ENCODE measurements at places on chromosomes 7 and 10. TPM values are rescaled to one million over a fixed set of nuclear protein-coding genes. Genes with fewer than 3 reads are reported as not detected.

The PALD1 gene
- polyA plus RNA-seq: 3.9 TPM

The TCERG1L gene
- not detected for polyA plus RNA-seq

DNA sequence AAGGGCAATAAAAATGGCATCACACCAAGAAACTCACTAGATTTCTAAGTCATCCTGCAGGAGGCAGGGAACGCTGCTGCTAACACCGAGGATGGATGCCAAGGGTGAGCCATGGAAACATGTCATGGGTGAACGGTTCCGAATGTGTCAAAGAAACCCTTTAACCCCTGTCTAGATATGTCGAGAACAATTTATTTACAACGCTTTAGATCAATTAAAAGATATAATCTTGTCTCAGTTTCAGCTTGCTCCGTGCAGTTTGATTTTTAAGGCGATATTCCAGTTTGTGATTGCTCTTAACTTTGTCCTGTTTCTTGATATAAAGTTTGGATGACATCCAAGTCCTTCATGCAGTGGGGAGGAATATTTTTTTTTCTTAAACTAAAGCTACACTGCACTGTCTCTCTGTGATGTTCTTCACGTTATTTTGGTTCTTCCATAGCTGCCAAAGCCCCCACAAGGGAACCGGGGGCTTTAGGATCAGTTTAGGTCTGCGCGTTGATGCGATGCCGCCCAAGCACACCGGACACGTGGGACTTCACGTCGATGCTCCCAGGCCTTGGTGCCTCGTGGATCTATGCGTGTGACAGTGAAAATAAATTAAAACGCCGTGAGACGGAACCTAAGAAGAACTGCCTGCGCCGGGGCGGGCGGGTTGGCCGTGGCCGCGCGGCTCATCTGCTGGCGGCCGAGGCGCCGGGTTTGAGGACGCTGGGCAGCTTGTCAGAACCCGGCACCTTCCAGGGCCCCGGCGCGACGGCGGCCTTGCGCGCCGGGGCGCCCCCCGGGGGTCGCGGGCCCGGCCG lies 220.3 kb downstream of the PHTF2 start:
- DNase-seq: no peak
- no peaks in the 10 kb centered on the region for H3K27me3 ChIP-seq
- peak overlapping the region; percentile 84 for H3K4me3 ChIP-seq

DNA sequence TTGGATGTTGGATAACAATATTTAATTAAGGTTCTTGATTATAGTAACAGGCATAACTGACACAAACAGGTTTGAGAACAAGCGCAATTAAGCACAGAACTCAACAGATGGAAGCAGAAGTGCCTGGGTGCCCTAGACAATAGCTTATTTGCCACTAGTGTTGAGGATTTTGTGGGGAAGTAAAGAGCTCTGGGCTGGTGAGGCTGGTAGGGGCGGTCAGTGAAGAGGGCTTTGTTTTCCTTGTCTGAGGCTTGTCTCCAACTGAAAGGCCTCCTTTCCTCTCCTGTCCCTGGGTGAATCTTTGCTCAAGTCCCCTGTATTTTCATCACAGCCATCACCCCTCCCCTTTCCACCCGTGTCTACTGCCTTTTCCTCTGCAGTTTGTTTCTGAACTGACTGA lies 104.6 kb downstream of the KAT6B start:
- DNase-seq: no peak
- H3K4me1 ChIP-seq: peaks cover 7% of the 10 kb centered on the region
- no peak overlapping the region for H3K4me3 ChIP-seq
- no peaks in the 10 kb centered on the region for H3K27me3 ChIP-seq
- no peaks in the 10 kb centered on the region for H3K36me3 ChIP-seq

DNA sequence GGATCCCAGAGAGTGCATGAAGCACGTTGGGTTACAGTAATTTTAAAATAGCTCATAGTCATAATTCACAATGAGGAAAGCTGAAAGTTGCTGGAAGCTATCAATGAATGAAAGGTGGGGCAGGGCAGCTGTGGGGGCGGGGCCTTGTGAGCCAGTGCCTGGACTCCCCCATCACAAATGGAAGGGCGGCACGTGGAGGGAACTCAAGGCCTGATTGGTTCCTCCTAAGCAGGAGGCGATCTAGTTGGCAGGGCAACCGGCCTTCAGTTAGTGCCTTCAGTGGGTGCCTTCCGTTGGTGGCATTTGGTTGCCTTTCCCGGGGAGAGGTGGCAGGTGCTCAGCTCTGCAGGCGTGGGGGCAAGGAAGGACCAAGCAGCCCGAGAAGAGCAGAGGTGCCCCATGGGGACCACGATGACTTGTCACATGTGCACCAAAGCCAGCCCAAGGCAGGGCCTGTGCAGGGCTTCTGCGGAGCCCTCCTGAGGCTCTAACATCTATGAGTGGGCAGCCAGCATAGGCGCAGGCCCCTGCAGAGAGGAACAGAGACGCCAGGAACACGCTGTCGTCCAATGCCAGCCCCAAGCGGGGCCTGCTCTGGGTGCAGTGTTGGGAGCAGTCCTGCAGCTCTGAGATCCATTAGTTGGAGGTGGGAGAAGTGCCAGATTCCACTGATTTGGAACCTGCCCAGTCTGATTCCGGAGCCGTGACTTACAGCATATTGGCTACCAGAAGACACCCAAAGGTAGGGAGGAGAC lies 59.8 kb upstream of the PDSS1 start:
- no peaks in the 10 kb centered on the region for H3K4me1 ChIP-seq
- no peaks in the 10 kb centered on the region for H3K36me3 ChIP-seq
- no peak overlapping the region for H3K27ac ChIP-seq
- H3K4me3 ChIP-seq: no peak overlapping the region
- H3K27me3 ChIP-seq: no peaks in the 10 kb centered on the region

GRCh38 chr7:134432296-134433152 lies 26.4 kb downstream of the AKR1B1 start:
- H3K27me3 ChIP-seq: no peaks in the 10 kb centered on the region
- no peaks in the 10 kb centered on the region for H3K4me1 ChIP-seq
- peak overlapping the region; percentile 21 for H3K27ac ChIP-seq
- DNase-seq: peak; percentile 90

- H3K4me3 ChIP-seq: no peak overlapping the region
- no peak overlapping the region for H3K27ac ChIP-seq
- H3K27me3 ChIP-seq: no peaks in the 10 kb centered on the region
- H3K4me1 ChIP-seq: no peaks in the 10 kb centered on the region
- DNase-seq: no peak
- H3K36me3 ChIP-seq: no peaks in the 10 kb centered on the region
Measured at GRCh38 chr7:66033471-66034385, 41.9 kb upstream of the ASL start.

DNA sequence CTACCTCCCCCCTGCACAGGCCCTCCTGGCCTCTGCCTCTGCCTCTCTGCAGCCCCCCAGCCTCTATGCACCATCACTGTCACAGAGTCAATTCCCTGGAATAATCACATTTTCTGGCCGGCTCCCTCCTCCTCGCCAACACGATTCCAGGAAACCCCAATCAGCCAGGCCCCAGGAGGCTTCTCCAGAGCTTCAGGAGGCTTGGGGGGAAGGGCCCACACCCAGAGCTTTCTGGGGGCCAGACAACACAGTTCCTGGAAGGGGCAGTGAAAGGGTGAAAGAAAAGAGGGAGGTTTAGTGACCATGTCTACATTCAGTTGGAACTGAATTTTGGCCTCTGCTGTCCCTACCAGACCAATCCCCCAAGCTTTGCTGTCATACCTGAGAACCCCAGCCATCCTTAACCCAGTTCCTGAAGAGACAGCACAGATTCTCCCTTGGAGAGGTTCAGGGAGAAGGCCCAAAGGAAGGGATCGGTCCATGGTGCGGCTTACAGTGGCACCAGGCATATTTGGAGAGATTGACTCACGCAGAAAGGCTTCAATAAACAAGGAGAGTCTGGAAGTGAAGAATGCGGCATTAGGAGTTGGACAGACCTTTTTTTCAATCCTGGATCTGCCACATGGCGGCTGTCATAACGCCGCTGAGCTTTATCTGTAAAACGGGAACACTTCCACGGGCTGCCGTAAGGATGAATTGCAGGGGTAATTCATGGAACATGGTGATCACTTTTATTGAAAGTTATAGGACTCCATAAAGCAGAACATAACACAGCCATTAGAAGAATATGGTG lies 89.0 kb downstream of the NEURL1 start:
- no peaks in the 10 kb centered on the region for H3K4me1 ChIP-seq
- H3K27ac ChIP-seq: no peak overlapping the region
- no peak overlapping the region for H3K4me3 ChIP-seq
- no peaks in the 10 kb centered on the region for H3K36me3 ChIP-seq

DNA sequence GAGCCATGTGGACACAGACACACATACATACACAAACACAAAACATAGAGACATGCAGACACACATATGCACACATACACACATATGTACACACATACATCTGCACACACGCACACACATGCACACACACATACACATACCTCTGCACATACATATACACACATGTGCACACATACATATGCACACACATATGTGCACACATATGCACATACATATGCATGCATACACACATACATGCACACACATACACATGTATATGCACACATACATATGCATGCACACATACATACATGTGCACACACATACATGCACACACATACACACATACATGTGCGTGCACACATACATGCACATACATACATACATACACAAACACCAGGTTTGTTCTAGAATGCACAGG lies 236.3 kb upstream of the FOXK1 start:
- H3K4me3 ChIP-seq: no peak overlapping the region
- H3K27ac ChIP-seq: no peak overlapping the region
- H3K36me3 ChIP-seq: no peaks in the 10 kb centered on the region

- H3K36me3 ChIP-seq: no peaks in the 10 kb centered on the region
- H3K4me3 ChIP-seq: no peak overlapping the region
- H3K27me3 ChIP-seq: no peaks in the 10 kb centered on the region
- no peaks in the 10 kb centered on the region for H3K4me1 ChIP-seq
- DNase-seq: no peak
Measured at GRCh38 chr10:85036661-85037060, 708.3 kb downstream of the CCSER2 start.

DNA sequence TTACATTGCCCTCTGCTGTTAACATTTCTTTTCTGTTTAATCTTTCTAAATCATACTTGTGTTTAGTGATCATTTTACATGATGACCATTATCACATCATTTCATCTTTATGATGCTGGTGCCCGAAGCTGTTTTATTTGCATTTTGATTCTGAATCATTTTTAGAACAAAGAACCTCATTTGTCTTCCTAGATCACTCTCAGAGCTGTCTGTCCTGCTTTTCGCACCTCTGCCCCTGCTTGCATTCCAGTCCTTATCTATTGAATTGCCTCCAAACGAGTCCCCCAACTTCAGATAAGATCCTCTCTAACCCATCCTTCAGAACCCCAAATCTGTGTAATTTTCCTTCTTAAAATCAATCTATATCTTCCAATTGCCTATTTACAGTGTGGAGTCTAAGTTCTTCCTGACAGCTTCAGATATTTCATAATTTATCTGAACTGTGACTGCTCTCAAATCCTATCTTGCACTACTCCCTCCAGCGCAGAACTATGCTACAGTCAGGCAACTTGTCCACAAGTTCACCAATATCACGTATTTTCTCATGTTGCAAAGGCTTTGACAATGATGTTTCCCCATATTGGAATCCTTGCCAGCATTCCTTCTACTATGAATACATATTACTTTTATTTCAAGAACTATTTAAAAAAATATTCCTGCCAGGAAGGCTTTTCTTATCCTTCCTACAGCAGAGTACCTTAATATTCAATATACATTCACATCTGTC lies 346.5 kb upstream of the CACNA2D1 start:
- H3K27ac ChIP-seq: no peak overlapping the region
- H3K27me3 ChIP-seq: no peaks in the 10 kb centered on the region
- no peak overlapping the region for H3K4me3 ChIP-seq
- H3K4me1 ChIP-seq: no peaks in the 10 kb centered on the region

All from aorta (tissue), 5 donors.